Uterus (tissue), 4 donors: ENCODE measurements at places on chromosomes 13 and 19. TPM values are rescaled to one million over a fixed set of nuclear protein-coding genes. Genes with fewer than 3 reads are reported as not detected.

ENOX1 gene
- 3.6 TPM for total RNA-seq

GRCh38 chr19:57212109-57212508 is 18.7 kb upstream of the AURKC start:
- DNase-seq, result no peak
- no peaks in the 10 kb centered on the region for H3K27me3 ChIP-seq
- H3K4me1 ChIP-seq, result no peaks in the 10 kb centered on the region
- H3K4me3 ChIP-seq, result no peak overlapping the region

- H3K36me3 ChIP-seq, result no peaks in the 10 kb centered on the region
- DNase-seq, result no peak
- H3K27ac ChIP-seq, result no peak overlapping the region
- H3K27me3 ChIP-seq, result no peaks in the 10 kb centered on the region
Observed at GRCh38 chr13:29577136-29578051, 18.1 kb downstream of the SLC7A1 start.

ZNF813 gene
- total RNA-seq, result 10.8 TPM

DNA sequence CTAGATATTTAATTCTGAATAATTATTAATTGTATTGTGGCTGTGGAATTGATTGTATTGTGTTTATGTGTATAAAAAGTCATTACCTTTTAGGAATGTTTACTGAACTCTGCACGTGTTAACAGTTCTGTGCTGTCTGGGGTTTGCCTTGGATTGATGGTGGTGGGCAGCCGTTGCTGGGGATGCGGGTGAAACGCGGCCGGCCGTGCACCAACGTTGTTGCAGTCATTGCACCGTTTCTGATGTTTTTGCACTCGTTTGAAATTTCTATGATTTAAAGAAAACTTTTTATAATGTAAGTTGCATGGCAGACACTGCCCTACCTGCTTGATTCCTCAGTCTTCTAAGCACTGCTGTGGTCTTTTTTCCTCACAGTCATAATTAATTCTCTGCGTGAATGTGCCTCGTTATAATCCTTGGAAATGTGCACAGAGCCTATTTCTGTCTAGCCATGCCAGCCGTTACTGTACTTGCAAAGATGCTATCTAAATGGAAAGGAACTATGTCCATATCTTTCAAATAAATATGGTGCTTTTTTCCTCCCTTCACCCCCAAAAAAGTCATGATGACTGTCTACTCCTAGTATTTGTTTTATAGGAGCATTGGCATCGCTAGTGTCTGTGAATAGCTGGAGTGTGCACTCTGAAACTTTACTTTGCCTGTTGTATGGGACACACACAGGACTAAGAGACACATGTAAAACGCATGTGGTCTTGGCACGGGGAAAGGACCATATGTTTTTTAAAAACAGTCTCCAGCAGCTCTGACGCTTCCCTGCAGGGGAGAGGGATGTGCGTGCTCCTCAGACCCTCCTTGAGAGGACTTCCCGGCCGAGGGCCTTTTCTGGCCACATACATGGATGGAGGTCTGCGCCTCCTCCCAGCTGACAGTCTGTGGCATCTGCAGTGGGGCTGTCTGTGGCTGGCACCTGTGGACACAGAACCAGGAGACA is 40.7 kb upstream of the MCF2L start:
- no peak for DNase-seq
- H3K27me3 ChIP-seq, result no peaks in the 10 kb centered on the region
- no peaks in the 10 kb centered on the region for H3K4me1 ChIP-seq
- no peak overlapping the region for H3K27ac ChIP-seq
- H3K4me3 ChIP-seq, result no peak overlapping the region

DNA sequence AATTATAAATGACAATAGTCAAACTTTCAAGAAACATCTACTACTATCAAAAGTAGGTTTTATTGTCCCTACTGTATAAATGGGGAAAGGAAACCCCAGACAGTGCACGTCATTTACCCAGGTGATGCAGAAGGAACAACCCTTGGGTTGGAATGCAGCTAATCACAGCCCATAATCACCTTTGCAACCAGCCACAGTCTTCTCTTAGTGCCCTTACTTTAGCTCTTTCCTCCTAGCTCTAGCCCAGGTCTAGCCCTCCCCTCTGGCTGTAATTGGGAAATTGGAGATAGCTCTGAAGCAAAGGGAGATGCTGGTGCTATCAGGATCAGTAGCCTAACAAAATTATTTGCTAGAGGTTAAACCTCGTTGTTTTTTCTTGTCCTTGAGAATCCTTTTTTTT is 25.5 kb upstream of the TSC22D1 start:
- H3K4me1 ChIP-seq, result no peaks in the 10 kb centered on the region
- no peak for DNase-seq
- H3K4me3 ChIP-seq, result no peak overlapping the region
- H3K36me3 ChIP-seq, result no peaks in the 10 kb centered on the region
- H3K27me3 ChIP-seq, result no peaks in the 10 kb centered on the region
- H3K27ac ChIP-seq, result no peak overlapping the region

DNA sequence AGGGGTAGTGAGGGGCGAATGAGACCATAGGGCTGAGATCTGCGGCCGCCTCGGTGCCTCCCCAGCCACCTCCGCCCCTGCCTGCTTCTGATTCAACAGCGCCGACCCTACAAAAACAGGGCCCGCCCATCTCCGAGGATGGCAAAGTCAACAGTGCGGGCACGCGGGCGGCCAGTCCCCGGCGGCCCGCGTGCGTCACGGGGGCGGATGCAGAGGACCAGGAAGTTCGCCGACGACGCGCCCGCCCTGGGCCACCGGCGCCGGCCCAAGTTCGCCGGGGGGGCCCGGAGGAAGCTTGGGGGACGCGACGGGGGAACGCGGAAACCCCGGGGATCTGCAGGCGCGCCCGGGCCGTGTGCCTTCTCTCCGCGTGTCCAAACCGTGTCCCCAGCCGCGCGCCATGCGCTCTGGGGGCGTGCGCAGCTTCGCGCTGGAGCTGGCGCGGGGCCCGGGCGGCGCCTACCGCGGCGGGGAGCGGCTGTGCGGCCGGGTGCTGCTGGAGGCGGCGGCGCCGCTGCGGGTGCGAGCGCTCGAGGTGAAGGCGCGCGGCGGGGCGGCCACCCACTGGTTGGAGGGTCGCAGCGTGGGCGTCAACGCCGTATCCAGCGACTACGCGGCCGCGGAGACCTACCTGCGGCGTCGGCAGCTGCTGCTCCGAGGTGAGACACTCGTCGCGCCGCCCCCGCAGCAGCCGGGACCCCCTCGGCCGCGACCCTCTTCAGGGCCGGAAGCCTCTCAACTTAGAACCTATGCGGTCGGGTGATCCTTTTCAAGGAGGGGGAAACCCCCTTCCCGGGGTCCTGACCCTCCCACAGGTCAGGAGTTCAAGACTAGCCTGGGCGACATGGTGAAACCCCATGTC is 6.8 kb upstream of the ARRDC2 start:
- no peaks in the 10 kb centered on the region for H3K4me1 ChIP-seq
- H3K27me3 ChIP-seq, result no peaks in the 10 kb centered on the region
- DNase-seq, result peak; percentile 78
- H3K27ac ChIP-seq, result peak overlapping the region; percentile 92
- peak overlapping the region; percentile 45 for H3K4me3 ChIP-seq
- H3K36me3 ChIP-seq, result no peaks in the 10 kb centered on the region

DNA sequence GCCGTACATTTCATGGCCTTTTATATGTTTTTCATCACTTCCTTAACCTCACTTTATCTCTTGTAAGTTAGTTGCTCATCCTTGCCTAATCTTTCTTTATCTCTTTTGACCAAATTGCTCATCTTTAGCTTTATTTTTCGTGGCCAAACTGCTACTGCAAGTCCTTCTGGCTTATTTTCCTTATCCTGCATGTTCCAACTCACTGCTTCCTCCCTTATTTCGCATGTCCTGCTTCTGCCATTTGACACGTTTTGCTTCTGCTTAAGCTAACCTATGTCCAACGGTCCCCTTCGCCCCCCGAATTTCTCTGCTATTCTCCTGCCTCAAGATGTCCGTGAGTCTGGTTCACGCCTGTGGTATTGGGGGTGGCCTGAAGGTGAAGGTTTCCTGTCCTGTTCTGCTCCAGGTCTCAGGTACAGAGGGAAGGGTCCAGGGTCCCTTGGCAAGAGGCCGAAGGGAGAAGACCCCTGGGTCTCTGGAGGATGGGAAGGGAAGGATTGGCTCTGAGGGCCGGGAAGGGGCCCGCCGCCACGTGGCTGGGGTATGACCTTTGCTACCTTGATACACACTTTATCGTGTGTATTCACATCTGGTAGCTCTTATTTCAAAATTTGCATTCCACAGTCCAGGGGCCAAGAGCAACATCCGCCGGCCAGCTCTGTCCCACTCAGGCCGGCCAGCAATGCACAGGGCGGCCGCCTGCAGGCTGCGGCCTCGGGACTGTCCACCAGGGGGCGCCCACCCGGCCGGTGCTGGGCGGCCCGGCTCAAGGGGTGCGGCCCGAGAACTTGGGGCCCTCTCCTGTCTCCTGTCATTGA is 2.9 kb upstream of the C19orf85 start:
- no peaks in the 10 kb centered on the region for H3K4me1 ChIP-seq
- peak; percentile 79 for DNase-seq
- H3K36me3 ChIP-seq, result no peaks in the 10 kb centered on the region
- no peak overlapping the region for H3K4me3 ChIP-seq
- H3K27me3 ChIP-seq, result no peaks in the 10 kb centered on the region

ZNF665 gene
- 6.3 TPM for total RNA-seq

RAB3A gene
- total RNA-seq, result 3.8 TPM

LRRC63 gene
- not detected for total RNA-seq

GRCh38 chr19:4372165-4373012 is 28.0 kb downstream of the SH3GL1 start:
- no peaks in the 10 kb centered on the region for H3K27me3 ChIP-seq
- H3K36me3 ChIP-seq, result no peaks in the 10 kb centered on the region
- H3K4me3 ChIP-seq, result no peak overlapping the region
- H3K4me1 ChIP-seq, result peaks cover 52% of the 10 kb centered on the region
- no peak overlapping the region for H3K27ac ChIP-seq
- no peak for DNase-seq

ZNF285 gene
- total RNA-seq, result 25.9 TPM

- no peaks in the 10 kb centered on the region for H3K4me1 ChIP-seq
- H3K4me3 ChIP-seq, result no peak overlapping the region
- H3K36me3 ChIP-seq, result no peaks in the 10 kb centered on the region
Observed at GRCh38 chr13:97849305-97849704, 104.2 kb upstream of the IPO5 start.

- H3K27me3 ChIP-seq, result no peaks in the 10 kb centered on the region
- no peak for DNase-seq
- no peaks in the 10 kb centered on the region for H3K36me3 ChIP-seq
- no peak overlapping the region for H3K27ac ChIP-seq
- H3K4me3 ChIP-seq, result no peak overlapping the region
Observed at GRCh38 chr13:101398920-101399319, 17.4 kb downstream of the NALCN start.

DNA sequence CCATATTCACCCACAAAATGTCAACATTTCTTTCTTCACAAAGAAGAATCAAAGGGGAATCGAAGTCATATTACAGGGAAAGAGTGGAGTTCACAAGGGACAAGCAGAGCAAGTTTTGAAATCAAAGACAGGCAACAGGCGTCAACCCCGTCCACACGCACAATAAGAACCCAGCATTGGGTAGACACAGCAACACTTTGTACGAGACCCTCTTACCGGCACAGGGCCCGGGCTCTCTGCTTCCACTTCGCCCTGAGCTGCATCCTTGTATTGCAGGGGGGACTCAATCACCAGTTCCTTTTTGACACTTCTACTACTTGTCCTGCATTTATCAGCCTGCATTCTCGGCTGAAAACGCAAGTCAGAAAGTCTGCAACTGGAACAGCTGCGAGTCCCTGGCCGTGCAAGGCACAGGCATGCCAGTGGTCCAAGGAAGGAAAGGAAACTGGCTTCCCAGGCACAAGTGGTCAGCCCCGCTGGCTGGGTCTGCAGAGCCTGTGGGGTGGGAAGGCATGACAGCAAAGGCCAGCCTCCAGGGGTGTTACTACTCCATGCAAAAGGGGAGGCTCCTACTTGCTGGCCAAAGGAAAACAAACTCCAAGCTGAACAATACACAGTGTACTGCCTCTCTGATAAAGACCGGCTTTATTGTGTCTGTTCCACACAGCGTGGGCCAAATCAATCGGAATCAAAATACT is at the start of gene DOCK9:
TSS of gene DOCK9 (minus strand) at position 497 of the 698 bp plus-strand sequence. CDS start at position 342, 155 bp downstream.
- no peaks in the 10 kb centered on the region for H3K36me3 ChIP-seq
- peak within 1 kb of the TSS; percentile 35 for H3K4me3 ChIP-seq
- H3K27me3 ChIP-seq, result no peaks in the 10 kb centered on the region
- H3K4me1 ChIP-seq, result peaks cover 3% of the 10 kb centered on the region
- peak; percentile 54 for DNase-seq
- H3K27ac ChIP-seq, result peak within 1 kb of the TSS; percentile 55

GRCh38 chr19:13262450-13262849 is 112.2 kb downstream of the IER2 start:
- no peaks in the 10 kb centered on the region for H3K36me3 ChIP-seq
- no peak for DNase-seq
- H3K4me3 ChIP-seq, result no peak overlapping the region
- no peaks in the 10 kb centered on the region for H3K27me3 ChIP-seq
- no peaks in the 10 kb centered on the region for H3K4me1 ChIP-seq
- H3K27ac ChIP-seq, result no peak overlapping the region

KIR3DL1 gene
- total RNA-seq, result not detected

KRTDAP gene
- not detected for total RNA-seq

DNA sequence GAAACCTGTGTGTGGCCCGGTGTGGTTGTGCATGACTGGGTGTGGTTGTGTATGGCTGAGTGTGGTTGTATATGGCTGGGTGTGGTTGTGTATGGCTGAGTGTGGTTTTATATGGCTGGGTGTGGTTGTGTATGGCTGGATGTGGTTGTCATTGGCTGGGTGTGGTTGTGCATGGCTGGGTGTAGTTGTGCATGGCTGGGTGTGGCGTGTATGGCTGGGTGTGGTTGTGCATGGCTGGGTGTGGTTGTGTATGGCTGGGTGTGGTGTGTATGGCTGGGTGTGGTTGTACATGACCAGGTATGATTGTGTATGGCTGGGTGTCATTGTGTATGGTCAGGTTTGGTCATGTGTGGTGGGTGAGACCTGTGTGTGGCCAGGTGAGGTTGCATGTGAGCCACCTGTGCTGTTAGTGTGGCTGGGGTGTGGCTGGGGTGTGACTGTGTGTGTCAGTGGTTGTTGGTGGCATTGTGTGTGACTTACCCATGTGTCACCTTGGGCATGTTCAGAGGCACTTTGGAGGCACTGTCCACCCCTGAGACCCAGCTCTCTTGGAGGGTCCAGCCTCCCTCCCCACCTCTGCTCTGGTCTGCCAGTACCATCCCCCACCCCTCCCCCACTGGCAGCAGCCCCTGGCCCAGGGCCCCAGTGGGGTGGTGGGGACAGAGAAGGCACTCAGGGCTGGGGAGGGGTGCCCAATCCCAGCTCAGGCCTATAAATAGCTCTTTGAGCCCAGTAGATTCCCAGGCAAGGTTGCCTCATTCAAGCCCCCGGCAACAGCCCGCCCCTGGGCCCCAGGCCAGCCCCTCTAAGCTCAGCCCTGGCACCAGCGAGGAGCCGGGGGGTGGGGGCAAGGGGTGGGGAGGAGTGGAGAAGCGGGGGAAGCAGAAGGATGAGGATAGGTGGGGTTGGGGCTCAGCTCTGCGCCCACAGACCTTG is 3.9 kb upstream of the NCAN start:
- H3K36me3 ChIP-seq, result no peaks in the 10 kb centered on the region
- H3K27me3 ChIP-seq, result no peaks in the 10 kb centered on the region
- H3K4me3 ChIP-seq, result no peak overlapping the region
- H3K27ac ChIP-seq, result no peak overlapping the region
- DNase-seq, result no peak
